SHP77 (cell line): ENCODE measurements at places on chromosomes 12 and 14.

DNA sequence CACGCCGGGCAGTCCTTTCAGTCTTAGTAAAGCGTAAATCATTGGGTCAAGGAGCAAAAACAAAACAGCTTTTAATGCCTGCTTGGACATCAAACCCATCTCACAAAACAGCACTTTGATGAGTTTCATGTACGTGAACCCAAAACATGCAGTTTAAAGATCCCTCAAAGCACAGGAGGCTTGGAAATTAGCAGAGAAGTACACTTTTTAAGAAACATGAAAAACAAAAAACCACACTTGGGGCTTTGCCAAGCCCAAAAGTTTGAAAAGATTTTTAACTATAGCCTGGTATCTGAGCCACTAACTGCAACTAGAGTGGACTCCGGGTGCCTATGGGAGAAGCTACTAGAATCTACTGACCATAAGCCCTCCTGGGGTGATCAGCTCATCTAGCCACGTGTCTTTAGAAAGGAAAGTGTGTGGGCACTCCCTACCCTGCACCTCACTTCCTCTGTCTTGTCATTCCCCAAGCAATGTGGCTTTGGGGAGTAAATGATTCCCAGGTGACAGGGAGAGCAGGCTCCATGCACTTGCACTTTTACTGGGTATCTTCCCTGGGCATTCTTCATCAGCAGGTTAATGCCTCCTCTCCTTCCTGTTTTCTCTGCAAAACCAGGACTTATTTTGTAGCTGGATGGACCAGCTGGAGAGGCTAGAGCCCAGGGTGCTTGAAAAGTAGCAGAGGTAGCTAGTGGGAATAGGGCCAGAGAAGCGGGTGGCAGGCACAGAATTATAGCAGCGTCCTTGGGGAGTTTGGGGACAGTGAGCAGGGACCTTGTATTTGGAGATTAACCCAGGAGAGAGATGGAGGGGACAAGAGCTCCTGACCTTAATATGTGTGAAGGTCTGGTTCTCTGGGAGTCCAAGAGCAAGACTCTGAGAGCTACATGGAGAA is 339.3 kb downstream of the BCL11B start:
- DNase-seq: no peak

DNA sequence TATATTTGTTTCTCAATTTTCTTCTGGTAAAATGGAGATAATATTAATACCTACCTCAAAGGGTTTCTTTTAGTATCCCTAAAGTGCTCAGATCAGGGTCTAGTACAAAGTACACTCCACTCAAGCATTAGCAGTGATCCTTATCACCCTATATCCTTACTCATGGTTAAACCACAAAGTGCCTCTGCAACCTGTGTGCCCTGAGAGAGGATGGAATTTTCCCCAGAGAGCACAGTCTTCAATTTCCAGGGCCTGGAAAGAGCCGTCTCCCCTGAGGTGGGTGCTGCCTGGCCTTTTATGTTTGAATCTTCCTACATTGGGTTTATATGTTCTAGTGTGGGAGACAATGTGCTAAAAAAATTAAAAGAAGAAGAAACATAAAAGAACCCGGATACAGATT is 183.1 kb upstream of the FBXO33 start:
- DNase-seq: no peak

DNA sequence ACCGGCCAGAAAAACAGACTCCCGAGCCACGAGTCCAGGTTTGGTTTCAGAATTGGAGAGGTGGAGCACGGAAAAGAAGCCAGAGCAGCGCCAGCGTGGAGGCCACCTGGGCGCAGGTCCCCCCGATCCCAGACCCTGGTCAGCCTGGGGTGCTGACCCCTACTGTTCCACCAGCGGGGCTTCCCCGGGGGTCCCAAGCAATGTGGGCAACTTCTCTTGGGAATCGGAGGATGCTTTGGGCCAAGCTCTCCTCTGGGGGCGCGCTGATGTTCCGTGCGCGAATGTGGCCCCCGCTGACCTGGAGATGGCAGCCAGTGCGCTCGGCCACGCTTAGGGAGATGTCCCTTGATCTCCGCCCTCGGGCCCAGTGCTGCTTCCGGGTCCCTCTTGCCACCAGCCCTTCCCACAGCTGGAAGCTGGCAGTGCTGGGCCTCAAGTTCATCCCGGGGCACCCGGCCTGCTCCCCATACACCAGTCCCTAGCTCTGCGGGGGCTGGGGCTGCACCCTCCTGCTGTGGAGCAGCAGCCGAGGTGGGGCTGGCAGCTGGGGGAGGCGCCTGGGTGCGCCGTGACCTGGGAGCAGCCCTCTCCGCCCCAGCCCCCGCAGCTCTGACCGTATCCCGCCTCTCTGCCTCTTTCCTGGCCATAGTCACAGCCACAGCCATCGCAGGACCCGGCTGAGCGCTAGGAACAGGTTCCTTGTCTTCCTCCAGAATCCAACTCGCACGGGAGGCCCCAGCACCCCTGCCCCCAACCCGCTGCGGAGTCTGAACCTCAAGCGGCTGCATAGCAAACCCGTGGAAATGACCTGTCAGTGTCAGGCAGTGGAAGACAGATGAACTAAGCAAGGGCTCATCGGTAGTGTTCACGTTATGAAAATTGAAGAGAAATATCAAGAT is 91.2 kb downstream of the RCOR1 start:
- no peak for DNase-seq

GRCh38 chr12:75481774-75482173 is 1.2 kb downstream of the GLIPR1 start:
- DNase-seq: no peak

DNA sequence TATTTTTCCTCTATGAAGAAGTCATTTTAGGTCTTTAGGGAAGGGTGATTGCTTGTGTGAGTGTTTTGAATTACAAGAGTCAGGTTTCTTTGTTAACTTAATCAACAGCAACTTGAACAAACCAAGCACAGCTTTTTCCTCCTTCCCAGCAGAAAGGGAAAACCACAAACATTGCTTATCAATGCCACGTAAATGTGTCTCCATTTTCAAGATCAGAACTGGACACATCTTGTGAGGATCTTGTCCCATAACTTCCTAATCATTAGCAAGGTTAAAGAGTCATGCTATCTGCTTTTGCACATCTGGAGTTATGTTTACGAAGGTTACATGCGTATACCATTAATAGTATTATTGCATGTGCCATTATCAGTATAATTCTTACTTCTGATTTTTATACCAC is 248.0 kb upstream of the FLRT2 start:
- DNase-seq: no peak

GRCh38 chr12:57309420-57309819 is 58.4 kb upstream of the STAC3 start:
- DNase-seq: no peak

GRCh38 chr14:103733651-103734050 is 18.0 kb downstream of the ZFYVE21 start:
- no peak for DNase-seq

- peak; percentile 88 for DNase-seq
Observed at GRCh38 chr14:22986508-22987054, 4.2 kb upstream of the AJUBA start.

DNA sequence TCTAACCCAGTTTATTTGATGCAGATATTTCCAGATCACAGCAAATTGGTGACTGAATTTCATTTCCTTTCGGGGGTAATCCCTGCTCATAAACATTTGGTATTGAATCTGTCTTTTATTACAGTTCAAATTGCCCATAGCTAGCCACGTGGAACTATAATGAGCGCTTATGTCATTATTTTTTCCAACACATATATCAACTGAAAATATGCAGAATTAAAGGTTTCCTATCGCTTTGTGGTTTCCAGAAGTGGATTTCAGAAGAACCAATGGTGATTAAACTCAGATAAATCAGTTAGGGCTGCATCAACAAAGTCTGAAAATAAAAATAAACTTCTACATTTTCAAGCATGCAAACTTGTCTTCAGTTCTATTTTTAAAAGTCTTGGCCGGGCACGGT is 111.9 kb downstream of the PIK3C2G start:
- DNase-seq: no peak

GRCh38 chr12:131021154-131021541 is 67.4 kb downstream of the ADGRD1 start:
- DNase-seq: no peak

GRCh38 chr14:45680531-45680930 is 427.5 kb upstream of the MIS18BP1 start:
- no peak for DNase-seq

DNA sequence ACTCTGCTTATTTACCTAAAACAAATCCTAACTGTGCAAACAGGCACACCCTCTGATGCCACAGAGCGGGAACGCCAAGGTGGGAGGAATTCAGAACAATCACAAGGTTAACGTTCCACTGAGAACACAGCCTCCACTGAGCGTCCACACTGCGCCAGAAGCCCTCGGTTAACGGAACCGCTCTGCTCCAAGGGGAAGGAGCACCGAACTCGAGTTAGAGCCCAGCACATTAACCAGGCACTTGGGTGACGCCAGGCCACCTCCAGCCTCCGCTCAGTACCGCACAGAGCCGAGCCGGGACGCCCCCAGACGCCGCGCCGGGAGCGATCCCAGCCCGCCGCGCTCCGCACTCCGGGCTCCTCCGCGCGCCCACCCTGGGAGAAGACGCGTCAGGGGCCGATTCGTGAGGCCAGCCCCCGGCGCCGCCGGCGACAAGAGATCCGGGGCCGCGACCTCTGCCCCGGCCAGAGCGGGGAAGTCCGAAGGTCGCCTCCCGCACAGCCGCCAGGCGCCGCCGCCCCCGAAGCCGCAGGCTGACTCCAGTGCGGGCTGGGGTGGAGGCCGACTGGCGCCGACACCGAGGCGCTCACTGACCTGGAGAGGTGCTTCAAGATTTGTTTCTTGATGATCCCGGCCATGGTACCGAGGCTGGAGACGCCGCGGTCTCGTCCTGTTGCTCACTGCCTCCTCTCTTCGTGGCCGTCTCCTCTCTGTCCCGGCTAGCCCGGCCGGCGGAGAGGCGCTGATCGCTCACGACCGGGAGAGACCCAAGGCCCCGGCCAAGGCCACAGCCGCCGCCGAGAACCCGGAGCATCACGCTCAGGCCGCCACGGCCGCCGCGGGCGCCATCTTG is 450 bp downstream of the BLTP3B start:
- DNase-seq: peak; percentile 36

DNA sequence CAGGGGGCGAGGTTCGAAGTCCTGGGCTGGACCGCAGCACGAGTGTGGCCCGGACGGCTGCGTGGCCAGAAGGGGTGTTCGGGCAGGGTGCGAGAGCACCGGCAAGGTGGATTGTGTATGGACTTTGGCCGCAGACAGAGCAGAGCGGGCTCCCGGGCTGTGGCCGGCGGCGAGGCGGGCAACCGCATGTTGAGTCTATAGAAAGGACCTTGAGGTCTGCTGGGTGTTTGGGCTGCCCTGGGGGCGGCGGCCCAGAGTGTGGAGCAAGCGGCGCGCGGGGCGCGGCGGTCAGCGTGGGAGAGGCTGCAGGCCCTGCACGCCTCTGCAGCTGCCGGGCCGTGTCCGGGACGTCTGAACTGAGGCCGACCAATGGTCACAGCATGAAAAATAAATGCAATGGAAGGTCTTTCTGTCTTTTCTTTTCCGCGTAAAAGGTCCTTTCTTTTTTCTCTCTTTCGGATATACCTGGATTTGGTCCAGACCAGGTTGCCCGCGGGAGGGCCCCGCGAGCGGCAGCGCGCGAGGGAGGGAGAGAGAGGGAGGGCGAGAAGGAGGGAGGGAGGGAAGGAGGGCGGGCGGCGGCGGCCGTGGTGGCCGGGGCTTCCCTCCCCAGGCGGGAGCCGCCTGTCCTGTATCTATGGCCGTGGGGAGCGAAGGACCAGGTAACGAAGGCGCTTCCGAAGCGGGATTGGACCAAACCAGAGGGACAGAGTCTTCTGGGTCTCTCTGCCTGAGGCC is 5.5 kb upstream of the HOXC9 start:
- DNase-seq: no peak

- peak; percentile 27 for DNase-seq
Observed at GRCh38 chr12:6554168-6555017, 1.4 kb downstream of the IFFO1 start.

DNA sequence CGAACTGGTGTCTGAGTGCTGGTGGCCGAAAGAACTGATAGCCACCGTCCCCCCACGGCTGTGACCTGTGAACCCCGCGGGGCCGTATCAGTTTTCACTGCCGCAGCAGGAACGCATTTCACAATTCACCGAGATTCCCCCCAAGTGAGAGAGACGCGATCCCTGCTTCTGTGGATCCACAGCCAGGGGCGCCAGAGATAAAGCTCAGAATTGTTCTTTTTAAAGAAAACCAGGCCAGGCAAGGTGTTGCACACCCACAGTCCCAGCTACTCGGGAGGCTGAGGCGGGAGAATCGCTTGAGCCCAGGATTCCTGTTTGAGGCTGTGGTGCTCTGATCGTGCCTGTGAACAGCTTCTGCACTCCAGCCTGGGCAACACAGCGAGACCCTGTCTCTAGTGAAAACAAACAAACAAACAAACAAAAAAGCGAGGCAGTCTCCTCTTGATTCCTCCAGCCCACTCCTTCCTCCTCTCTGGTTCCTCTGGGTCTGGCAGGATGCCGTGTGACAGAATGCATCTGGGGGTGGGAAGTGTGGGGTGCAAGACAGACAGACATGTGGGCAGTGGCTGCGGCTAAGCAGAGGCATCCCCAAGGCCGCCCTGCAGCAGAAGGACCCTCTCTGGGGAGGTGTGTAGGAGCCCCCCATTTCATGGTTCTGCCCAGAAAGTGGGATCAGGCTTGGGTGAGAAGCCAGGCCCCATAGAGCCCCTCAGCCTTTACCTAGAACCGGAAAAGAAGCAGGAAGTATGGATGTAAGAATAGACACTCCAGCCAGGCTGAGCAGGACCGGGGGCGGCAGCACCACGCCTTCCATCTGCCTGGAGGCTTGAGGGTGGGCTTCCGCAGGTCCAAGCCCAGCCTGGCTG is 39.2 kb upstream of the PPP1R13B start:
- DNase-seq: no peak

- peak; percentile 21 for DNase-seq
Observed at GRCh38 chr12:64610660-64611340, 505 bp downstream of the RASSF3 start.

GRCh38 chr12:64229796-64230195 is 7.7 kb upstream of the KICS2 start:
- DNase-seq: no peak

DNA sequence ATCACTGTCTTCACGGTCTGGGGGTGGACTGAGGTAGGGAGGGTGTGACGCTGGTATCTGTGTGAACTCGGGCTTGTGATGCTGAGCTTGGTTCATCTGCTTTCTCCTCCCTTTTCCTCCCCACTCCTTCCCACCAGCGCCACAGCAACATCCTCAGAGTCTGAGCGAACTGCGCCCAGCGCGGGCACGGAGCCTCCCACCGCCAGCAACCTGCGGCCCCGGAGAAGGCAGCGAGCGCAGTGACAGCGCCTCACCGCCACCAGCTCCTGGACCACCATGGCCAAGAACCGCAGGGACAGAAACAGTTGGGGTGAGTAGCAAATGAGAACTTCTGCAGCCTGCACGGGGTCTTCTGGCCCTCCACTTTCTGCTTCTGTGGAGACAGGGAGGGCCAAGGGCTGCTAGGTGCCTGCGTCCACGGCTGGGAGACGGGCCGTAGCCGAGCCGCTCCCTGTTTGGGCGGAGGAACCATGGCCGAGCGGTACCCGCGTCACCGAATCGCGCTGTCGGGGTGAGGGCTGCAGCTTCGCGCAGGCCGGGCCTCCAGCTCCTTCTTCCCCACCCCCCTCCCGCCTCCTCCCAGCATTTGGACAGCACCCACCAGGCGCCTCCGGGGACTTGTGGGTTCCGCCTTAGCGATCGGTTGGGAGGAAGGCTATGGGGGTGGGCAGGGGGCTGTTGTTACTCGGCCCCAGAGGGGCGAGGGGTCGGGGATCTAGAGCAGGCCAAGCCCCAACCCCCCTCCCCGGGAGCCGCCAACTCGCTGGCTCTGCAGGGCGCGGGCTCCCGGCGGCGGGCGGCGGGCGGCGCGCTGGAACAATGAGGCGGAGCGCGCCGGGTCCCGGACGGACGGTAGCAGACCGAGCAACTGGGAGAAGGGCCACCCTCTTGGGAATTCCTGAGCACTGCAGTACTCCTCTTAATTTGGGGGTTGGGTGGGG is at the start of gene ATL1:
ATL1 (plus strand) TSS at position 156 of the 941 bp plus-strand sequence; CDS start at position 277, 121 bp downstream.
- DNase-seq: peak; percentile 71

GRCh38 chr14:55416866-55417265 is 5.2 kb upstream of the ATG14 start:
- DNase-seq: peak; percentile 41
